ENCODE measurements at places on chromosomes 5 and 9.

DNA sequence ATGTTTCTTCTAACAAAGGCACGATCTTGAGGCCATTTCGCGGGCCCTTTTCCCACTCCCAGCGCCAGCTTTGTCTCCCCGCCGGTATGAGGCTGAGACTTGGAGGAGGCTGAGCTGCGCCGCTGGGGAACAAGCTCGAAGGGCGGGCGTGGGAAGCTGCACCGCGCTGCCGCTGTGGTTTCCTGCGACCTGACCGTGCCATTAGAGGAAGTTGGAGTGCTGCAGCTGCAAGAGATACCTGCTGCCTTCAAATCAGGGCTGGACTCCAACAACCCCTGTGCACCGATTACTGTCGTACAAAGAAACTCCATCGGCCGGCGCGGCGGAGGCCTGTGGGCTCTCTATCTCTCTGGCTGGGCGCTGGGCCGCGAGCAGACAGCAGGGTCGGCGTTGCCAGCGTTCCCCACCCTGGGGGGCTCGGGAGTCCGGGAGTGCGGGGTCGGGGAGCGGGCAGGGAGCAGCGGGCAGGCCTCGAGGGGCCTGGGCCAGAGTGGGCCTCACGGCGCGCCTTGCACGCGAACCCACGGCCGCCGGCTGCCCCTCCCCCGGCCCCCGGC is 1.3 kb upstream of the ERBIN start:
- DNase-seq = peak; percentile 74

DNA sequence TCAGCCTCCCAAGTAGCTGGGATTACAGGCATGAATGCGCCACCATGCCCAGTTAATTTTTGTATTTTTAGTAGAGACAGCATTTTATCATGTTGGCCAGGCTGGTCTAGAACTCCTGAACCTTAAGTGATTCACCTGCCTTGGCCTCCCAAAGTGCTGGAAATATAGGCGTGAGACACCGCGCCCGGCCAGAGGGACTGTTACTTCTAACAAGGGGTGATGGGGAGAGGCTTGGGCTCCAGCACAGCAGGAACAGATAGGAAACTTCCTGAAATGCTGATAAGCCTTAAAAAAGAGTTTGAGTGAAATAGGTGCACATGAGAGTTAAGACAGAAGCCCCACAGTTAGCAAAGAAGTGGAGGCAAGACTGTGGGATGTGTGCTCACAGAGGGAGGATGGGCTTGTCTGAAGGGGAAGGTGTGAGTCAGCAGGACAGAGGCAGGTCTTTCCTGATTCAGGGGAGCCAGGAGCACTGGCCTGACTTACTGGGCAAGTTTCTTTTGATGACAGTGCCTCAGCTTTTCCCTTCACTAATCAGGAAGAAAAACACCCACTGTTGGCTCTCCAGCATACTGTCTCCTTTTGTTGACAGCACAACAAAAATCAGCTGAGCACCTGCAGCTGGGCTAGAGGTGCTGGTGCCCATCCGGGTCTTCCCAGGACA is 68.4 kb downstream of the RAD23B start:
- DNase-seq = no peak

- DNase-seq = no peak
Observed at GRCh38 chr9:2066312-2067273, 51.4 kb downstream of the SMARCA2 start.

DNA sequence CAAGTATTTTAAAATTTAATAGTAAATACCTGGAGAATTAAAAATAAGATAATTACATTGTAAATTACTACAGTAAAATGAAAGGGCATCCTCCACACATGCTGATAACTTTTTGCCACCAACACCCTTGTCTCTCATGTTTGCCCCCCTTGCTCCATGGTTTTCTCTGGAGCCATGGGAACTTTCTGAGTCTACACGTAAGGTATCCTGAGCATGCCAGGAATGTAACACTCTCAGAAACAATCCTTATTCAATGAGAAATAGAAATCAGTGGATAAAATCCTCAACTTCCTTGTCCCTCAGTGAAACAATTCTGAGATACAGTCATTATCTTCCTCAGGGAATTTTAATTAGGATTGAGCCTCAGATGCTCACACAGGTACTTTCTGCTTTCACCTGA is 108.9 kb downstream of the IZUMO3 start:
- DNase-seq = no peak

DNA sequence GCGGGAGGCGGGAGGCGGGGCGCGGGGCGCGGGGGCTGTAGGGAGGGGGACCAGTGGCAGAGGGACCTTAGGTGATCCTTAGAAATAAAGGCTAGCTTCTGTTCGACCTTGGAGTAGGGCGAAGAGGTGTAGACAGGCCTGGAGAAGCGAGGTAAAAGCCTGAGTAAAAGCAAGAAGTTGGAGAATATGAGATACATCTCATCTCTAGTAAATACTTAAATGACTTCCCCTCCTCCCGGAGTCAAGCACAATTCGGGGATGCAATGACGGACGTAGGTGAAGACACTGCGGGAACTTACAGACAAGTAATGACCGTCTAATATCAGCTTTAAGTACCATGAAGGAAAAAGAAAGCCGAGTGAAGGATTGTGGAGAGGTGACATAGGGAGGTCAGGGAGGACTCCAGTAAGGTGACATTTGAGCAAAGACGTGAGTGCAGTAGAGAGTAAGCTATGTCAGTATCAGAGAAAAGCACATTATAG is 466 bp downstream of the SMC2 start:
- no peak for DNase-seq

DNA sequence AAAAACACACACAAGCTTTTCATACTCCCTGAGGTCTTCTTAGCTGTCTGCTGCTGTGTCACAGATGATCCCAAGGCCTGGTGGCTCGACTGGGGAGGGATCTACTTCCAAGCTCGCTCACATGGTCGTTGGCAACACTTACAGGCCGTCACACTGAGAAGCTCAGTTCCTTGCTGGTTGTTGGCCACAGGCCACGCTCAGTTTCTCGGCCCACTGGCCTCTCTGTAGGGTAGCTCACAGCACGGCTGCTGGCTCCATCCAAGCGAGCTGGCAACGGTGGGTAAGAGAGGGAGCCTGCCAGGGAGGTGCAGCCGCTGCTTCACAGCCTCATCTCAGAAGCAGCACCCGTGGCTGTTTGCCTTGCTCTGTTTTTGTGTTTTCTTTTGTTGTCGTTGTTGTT is 43.8 kb upstream of the GFPT2 start:
- no peak for DNase-seq

GRCh38 chr9:77673941-77674791 is 26.0 kb upstream of the GNA14 start:
- no peak for DNase-seq

DNA sequence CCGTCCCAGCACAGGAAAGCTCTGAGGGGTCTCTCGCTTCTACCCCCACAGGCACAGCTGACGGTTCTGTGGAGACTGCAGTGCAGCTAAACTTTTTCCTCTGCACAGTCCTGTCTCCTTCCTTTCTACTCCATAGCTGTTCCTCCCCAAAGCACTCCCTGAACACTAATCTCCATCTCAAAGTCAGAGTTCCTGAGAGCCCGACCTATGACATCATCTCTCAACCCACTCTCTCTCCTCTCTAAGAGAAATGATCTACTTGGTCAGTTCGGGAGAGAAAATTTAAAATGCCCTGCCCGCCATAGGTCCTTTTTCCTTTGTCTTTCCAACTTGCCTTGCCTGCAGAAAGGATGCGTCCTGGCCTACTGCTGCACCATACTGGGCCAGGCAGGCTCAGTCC is 90.6 kb downstream of the FANCC start:
- DNase-seq = no peak

DNA sequence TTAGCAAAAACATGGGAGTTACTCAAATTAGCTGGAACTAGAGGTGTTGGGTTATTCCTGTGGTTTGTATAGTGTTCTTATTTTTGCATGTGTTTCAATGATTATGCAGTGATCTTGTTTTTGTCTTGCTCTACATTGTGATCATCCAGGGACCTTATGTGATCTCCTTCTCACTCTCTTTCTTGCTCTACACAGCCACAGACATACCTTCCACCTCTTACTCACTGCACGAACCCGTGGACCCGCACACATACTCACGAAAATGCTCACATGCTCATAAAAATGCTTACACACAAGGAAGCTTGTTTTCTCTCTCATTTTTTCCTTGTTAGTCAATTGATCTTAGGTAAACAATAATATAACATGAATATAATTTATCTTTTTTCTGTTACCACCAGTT is 187.1 kb downstream of the KDM4C start:
- no peak for DNase-seq

- no peak for DNase-seq
Observed at GRCh38 chr9:72814083-72814597, 138.7 kb downstream of the ALDH1A1 start.

DNA sequence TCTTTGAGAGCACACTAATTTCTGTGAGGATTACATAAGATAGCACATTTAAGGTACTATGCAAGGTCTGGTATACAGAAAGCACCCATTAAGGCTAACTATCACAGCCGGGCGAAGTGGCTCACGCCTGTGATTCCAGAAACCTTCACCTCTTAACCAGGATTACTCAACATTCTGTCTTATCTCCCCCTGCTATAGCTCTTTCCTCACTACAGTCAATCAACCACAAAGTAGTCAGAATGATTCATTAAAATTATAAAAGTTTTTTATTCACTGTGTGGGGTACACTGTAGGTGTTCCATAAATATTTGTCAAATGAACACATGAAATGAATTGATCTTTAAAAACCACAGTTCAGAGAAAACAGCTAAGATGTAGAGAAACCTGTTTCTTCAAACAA is 48.7 kb downstream of the CHD1 start:
- no peak for DNase-seq

DNA sequence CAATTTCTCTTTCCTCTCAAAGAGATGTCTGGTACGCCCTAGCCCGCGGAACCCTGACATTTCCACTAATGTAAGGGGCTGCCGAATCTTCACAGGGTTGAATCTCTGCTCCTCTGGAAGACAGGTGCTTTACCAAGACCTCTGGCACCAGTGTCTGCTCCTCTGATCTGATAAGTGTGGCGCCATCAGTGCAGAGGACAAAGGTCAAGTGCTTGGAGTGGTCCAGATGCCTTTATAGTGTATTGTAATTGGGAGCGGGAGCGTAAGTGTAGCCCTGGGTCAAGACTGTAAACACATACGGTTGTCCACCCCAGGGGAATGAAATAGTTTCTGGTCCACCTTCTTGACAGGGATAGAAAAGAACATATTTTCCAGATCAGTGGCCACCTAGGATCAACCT is 17.7 kb downstream of the ADAMTSL2 start:
- DNase-seq = no peak

DNA sequence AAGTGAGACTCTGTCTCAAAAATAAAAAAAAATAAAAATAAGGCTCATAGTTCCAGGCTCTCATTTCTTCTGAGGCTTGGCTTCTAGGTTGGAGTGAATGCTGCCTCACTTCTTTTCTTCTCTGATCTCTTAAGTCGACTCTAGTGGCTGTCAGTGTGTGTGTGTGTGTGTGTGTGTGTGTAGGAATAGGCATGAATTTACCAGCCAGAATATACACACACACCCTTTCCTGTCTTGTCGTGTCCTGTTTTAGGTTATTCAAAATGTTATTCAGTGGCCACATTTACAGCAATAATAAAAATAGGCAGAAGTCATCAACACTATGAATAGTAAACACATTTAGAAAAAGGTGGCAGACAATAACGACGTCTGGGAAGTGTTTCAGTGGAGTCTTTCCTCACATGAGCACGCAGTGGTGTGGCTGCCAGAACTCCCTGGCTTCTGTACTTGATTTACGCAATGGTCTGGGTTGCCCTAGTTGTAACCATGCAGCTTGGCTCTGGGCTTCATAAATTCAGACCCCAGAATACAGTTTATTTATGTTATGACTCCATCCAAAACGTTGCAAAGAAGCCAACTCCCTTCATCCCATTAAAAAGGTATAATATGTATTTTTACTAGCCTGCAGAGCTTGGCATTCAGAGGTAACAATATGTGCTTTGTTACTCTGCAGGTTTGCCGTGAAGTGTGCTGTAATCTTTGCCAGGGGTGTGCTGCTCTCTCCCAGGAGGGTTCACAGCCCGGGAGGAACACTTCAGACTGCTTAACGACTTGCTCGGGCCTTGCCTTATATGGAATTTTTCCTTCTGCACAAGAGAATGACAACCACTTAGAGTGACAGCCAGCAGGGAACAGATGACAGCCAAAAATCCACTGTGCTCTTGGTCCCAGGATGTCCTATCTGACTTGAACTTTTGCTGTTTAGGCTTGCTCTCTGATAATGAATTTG is 34.4 kb upstream of the PALM2AKAP2 start:
- DNase-seq = peak; percentile 53

DNA sequence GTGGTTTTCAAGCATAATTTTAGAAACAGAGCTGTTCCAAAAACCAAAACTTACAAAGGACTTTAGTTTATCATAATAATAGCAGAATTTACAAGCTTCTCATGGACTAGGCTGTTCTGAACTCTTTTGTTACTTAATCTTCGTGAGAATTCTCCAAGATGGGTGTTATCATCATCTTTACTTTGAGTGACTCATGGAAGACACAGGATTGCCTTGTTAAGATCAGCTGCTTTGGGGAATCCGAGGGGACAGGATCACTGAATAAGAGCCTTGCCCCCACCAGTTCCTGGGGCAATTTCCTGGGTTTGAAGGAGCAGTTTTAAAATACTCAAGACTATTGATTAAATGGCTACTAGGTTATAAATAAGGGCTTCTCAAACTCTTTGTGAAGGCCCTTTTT is 80.5 kb downstream of the CFAP90 start:
- DNase-seq = no peak

GRCh38 chr5:112681481-112681908 is 56.2 kb upstream of the APC start:
- no peak for DNase-seq

DNA sequence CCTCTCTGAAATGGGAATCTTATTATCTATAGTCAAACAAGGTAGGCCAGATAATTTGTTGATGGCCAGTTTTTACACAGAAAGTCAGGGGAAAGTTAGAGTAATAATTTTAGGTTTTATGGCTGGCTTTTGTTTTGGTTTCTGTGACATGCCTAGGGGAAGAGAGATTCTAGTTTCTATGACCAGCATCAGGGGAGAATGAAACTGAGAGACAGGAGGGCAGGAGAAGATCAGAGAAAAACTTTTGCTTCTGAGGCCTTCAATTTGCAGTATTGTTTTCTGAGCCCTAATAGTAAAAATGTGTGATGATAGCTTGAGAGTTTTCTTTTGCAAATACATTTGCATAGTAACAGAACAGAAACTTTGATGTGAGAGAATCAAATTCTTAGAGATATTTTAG is 564.3 kb downstream of the ZNF608 start:
- DNase-seq = no peak

DNA sequence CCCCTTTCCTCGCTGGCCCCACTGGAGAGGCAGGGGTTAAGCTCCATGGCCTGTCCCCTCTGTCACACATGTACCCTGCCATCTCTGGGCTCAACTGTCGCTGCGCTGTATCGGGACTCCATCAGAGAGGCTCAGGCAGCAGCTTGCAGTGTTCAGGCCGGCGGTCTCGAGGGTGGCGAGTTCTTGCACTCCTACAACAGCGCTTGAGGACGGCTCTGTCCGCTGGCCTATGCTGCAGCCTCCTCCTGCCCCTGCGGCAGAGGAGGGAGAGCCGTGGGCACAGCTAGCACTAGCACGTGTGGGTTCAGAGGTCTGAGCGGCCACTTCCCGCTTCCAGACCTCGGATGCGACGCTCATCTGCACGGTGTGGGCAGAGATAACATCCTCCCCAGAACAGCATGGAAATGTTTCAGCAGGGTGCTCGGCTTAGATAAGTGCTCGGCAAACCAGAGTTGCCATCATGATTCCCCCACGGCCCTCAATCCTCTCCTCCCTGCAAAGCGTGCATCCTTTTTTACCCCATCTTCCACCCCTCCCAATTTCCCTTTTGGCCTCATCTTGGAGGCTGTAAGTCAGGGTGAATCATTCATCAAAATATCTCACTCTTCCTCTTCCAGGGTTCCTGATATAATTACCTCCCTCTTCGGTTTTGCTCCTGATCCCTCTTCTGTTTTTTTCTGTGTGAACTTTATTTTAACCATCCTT is 41.9 kb upstream of the FUBP3 start:
- no peak for DNase-seq

GRCh38 chr9:82196622-82197441 is 208.3 kb downstream of the SPATA31D1 start:
- DNase-seq = no peak

Measured in NCI-H345 (cell line).